ENCODE measurements at places on chromosomes 13 and 19.

DNA sequence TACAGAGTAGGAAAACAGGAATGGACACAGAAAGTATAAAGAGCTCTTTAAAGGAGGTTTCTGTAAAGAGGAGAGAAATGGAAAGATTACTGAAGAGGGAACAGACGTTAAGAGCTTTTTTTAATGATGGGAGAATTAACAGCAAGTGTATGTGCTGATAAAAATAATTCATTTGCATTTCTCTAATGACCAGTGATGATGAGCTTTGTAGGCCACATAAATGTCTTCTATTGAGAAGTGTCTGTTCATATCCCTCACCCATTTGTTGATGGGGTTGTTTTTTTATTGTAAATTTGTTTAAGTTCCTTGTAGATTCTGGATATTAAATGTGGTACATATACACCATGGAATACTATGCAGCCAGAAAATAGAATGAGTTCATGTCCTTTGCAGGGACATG lies 40.0 kb downstream of the MYO16 start:
- no peak for DNase-seq

GRCh38 chr13:66040506-66040905 lies 1189.6 kb downstream of the PCDH9 start:
- DNase-seq: no peak

DNA sequence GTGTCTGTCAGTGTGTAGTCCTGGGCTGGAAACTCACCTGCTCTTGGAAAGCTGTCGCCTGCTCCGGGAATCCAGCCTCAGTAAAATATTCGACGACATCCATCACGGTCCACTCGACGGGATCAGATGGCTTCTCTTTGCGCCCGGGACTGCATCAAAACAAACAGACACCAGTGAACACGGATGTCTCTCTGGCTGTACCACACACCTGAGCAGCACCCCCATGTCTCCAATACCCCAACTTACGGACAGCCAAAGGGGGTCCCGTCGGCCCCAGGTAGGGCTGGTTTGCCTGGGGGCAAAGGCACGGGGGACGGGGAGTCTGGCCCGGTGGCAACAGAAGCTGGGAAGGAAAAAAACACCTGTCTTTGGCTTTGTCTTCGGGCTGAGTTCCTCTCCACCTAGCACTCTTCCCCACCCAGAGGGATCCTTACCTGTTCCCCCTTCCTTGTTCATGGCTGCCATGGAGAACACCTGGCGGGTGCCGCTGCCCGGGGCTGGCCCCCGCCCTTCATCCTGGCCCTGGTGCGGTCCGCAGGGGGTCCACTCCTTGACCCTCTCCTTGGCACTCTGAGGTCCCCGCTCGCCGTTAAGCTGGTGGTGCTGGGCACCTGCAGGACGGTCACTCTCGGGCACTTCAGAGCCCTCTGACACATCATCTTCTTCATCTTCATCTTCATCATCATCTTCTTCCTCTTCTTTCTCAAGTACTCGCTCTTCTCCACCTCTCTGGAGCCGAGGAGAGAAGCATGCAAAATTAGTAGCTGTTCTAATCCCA lies 1.7 kb downstream of the SAMD1 start:
- no peak for DNase-seq

- no peak for DNase-seq
Measured at GRCh38 chr13:60509601-60510386, 112.8 kb downstream of the TDRD3 start.

- no peak for DNase-seq
Measured at GRCh38 chr13:88701551-88701950, 1030.4 kb downstream of the SLITRK5 start.

GRCh38 chr13:111474136-111475002 lies 153.9 kb downstream of the TEX29 start:
- DNase-seq: no peak

DNA sequence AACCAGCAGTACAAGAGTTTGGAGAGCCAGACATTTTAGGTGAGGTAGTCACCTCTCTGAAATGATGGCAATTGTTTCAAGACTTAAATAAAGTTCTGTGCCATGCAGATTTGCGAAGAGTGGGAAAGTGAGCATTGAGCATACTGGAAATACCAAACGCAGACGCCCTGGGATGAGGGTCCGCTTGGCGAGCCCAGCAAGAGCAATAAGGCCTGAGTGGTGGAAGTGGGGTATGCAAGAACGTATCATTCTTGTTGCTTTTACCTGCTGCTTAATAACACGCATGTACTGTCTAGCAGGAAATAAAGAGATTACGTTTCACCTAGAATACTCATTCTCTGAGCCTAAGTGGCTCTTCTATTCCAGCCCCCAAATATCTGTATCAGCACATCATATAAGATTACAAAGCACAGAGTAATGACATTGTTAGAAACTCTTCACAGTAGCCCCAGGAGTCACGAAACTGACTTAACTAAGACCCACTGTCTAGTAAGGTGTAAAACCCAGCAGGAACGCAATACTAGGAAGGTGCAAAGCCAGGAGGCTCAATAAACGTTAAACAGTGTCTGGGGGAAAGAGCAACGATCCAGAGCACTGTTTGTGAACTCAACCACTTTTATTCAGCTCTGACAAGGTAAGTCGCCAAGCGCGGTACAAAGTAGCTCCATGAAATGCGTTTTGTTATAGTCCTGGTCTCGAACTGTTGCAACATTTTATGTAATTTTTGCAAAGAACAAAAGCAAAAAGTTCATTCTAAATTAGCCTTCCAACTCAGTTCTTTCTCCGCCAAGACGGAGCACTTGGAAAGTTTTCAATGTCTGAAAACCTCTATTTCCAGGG lies 1.2 kb downstream of the RCBTB2 start:
- peak; percentile 38 for DNase-seq

DNA sequence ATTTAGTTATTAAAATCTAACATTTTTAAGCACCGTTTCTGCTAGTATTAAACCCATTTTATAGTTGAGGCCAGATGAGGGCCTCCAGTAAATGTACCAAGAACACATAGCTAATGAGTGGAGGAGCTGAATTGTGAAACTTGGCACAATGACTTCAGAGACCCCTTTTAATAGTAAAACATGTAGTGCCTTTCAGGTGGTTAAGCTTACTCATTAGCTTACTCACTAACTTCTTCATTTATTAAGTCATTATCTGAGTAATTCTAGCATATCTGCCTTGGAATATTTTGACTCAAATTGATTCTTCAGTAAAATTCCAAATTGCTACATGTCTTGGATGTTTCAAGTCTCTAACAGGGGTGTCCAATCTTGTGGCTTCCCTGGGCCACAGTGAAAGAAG lies 735.2 kb downstream of the LIG4 start:
- no peak for DNase-seq

DNA sequence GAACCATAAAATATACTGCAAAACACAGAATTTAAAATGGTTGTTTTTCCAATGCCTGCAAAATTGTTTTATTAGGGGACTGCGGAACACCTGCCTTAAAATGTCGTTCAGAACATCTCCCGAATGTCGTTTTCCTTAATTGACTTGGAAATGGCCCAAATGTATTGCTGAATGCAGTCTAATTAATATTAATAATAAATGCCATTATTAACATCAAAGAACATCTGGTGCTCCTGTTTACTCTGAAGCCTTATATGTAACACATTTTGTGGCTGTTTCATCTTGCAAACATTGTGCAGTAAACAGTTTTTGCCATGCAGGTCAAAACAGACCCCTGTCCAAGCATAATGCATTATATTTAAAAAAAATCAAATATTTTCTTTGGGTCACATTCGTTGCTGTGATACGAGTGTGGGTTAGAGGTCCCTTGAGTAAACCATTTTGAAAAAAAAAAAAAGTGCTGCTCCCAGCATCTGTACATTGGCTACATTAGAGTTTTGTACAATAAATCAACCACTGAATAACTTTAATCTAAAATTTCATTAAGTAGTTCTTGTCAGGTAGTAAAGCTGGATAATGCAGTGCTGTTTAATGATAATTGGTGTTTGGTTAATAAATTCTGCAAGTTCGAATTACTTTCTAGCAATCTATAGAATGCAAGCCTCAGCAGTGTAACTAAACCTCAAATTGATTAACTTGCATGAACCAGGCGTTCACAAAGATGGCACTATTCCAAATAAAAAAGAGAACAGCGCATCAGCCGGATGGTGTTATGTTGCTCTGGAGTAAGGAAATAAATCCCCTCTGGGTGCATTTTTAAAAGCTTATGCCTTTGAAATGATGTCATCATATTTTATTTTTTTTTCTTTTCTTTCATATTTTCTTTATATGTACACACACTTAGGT lies 140.2 kb downstream of the ZNF536 start:
- DNase-seq: no peak

- no peak for DNase-seq
Measured at GRCh38 chr13:99766641-99767045, 204.9 kb downstream of the ZIC5 start.

DNA sequence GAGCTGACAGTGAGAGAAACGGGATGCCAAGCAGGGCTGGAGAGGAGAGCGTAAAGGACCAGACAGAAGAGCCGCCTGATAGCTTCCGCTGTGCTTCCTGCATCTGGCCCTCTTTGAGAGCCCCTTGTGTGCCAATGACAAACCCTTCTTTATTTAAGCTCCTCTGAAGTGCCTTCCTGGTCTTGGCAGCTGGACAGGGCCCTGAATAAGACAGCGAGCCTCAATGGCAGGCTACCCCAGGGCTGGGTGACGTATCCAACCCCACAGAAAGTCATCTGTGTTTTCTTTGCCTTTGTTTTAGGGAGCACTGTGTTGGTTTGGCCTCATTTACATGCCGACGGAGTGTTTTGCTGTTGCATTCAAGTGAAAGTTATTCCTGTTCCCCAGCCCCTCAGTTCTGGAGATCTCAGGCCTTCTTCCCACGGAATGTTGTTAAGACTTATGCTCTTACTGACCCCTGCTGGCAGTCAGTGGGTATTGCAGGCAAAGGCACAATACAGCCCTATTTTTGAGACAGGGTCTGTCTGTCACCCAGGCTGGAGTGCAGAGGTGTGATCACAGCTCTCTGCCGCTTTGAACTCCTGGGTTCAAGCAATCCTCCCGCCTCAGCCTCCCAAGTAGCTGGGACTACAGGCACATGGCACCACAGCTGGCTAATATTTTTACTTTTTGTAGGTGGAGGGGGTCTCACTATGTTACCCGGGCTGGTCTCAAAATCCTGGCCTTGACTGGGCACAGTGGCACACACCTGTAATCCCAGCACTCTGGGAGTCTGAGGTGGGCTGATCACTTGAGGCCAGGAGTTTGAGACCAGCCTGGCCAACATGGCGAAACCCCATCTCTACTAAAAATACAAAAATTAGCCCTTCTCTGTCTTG lies 16.8 kb downstream of the CCL25 start:
- no peak for DNase-seq

DNA sequence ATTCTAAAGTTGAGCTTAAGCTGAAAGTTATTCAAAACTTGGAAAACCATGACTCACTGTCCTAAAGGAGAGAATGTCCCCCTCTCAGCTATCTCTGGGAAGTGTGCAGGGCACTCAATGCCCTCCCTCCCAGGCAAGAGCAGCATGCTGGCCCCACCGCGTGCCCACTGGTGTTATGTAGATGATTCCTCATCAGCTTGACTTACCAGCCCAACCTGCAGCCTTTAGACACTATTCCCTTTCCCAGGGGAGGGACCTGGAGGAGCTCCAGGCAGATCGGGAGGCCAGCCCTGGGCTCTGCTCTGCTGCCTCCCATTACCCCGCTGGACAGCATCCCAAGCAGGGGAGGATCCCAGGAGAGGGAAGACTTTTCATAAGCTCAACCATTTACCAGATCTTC lies 124.6 kb downstream of the FGF14 start:
- DNase-seq: no peak

GRCh38 chr19:12947702-12948611 lies 2.3 kb downstream of the RAD23A start:
- no peak for DNase-seq

DNA sequence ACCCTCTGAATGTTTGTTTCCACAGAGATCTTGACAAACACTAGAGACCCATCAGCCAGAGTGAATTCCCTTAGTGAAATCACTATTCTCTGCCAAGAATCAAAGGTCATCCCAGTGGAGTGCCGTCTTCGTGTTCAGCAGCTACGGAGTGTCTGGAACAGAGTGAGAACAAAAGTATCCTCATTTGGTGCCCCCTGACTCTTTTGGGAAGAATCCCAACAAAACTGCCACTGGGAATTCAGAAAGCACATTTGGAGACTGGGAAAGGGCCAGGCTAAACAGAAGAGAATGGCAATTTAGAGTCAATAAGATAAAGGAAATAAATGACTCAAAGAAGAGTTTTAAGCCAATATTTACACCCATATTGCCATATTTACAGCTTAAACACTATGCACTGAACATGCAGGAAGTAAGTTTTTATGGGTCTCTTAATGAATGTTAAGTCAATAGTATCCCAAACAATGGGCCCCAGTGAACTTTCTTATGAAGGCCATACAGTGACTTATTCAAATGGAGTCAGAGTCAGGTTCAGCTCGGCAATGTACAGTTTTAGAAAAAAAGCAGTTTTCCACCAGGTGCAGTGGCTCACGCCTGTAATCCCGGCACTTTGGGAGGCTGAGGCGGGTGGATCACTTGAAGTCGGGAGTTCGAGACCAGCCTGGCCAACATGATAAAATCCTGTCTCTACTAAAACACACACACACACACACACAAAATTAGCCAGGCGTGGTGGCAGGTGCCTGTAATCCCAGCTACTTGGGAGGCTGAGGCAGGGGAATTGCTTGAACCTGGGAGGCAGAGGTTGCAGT lies 392.6 kb downstream of the KLF5 start:
- DNase-seq: no peak

GRCh38 chr19:18662972-18663732 lies 20.3 kb upstream of the CRTC1 start:
- no peak for DNase-seq

GRCh38 chr19:12946092-12946721 lies 545 bp downstream of the RAD23A start:
- DNase-seq: peak; percentile 51

All from immature natural killer cell (primary cell).